T-helper 17 cell (primary cell): ENCODE measurements at places on chromosomes 13 and 19. TPM values are rescaled to one million over a fixed set of nuclear protein-coding genes. Genes with fewer than 3 reads are reported as not detected.

DNA sequence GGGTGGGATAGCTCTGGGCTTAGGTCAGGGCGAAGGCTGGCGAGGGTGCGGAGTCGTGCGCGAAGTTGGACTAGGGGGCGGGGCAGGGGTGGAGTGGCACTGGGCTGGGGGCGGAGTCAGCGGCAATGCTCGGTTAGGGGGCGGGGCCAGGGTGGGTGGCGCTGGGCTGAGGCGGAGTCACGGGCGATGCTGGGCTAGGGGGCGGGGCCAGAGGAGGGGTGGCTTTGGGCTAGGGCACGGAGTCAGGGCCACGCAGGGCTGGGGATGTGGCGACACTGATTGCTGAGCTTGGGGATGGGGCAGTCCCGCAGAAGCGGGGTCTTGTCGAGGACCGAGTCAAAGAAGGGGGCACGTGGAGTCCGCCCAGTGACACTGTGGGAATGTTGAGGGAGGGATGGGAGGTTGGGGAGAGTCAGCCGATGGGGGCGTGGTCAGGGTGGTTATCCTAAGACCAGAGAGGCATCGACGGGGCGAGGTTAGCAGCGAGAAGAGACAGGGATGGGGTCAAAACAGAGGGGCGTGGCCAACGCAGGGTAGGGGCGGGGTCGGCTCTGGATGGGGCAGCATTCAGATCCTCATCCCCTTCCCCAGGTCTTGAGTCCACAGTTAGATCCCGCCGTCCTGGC, 8.7 kb downstream of the HOMER3 start:
- DNase-seq = peak; percentile 85

GRCh38 chr13:39224671-39225240, 186.5 kb downstream of the NHLRC3 start:
- DNase-seq = no peak

Gene LMO7
- total RNA-seq = 12.3 TPM

Gene CACNA1A
- 0.77 TPM for total RNA-seq

DNA sequence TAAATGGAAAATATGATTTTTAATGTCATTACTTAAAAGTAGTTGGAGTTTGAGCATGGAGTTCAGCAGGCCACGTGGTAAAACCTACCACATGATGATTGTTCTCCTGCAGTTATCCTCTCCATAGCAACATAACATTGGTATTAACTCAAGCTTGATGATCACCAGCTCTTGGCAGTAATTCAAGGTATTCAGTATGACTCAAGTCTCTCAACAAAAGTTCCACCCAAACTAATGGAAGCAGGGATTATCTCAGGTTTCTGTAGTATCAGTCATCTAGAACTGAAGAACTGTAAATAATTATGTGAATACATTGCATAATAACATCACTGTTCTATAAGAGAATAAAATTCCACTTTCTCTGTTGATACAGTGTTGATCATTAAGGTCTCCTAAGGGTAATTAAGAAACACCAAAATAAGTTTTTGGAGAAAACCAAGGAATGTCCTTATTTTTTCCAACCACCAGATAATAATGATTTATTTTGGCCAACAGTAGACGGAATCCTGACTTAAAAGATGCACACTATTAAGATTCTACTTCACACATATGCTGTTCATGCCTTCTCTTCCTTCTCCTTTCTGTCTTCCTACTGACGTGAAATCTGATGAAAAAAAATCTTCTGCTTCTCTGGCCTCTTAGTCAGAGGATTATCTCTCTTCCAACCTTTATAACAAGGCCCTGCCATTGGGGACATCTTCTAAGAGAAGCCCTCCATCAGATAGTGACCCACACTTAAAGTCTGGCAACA, 1092.3 kb downstream of the EFNB2 start:
- DNase-seq = no peak

GRCh38 chr13:40581277-40581579, 85.2 kb downstream of the FOXO1 start:
- no peak for DNase-seq

DNA sequence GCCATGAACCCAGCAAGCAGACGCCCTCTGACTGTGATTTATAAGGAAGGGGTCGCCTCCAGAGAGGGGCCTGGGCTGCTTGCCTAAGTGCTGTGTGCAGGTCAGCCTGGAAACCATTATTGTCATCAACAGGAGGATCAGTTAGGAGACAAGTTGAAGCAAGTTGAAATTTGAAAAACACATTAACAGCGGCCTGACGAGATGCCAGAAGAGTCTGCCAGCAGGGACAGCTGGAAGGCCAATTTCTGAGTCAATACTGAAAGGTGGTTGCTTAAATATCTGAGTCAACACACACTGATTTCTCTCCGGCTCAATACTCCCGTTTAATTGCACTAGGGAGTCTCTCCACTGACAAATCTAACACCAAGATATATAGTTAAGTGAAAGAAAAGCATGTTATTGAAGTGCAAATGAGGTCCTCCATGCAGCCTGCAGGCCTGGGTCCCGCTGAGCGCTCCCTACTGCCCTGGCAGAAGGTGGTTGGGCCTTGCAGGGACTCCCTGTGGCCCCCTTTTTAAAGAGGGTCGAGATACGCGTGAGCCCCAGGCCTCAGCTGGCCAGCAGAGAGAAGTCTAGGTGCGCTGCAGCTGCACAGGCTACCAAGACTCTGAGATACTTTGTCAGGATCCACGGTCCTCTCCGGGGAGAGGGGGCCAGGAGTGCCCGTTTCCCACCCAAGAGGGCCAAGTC, 91.1 kb downstream of the RNASEH2B start:
- no peak for DNase-seq

DNA sequence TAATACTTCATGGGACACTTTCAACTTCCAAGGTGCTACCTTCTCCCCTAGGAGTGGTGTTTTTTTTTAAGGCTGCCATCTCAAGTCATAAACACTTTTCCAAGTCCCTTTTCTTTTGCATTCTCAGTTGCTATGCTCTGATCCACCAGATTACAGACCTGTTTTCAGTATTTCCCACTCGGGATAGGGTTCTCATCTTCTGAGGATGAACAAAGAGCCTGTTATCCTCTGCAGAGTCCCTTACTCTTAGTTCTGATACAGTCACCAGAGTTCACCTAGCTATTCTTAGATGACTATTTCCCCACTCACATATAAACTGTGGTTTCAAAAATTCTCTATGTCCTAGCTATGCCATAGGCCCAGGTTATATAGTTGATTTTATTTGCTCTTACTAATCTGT, 15.9 kb downstream of the ZDHHC20 start:
- no peak for DNase-seq

DNA sequence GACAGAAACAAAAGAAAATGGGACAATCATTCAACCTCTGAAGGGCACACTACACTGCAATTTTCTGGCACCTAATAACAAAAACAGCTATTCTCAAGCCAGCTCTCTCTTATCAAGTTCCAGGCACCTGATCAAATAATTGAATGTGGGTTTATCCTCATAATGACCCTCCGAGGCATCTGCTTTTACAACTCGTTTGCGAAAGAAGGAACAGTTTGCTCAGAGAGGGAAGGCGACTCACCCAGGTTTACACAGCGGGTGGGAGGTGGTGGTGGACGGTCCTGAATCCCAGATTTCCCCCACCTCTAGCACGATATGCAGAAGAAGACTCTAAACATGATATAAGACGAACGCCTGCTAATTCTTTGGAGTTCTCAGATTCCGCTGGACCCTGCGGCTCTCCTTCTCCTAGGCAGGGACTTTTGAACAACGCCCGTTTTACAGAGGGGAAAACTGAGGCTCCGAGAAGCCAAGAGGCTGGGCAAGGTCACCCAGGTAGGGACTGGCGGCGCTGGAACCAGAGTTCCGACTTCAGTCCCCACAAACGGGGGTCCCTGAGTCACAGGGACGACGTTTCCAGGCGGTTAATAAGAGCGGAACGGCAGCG, 641 bp downstream of the SGTA start:
- DNase-seq = no peak

Gene PCDH20
- not detected for total RNA-seq

DNA sequence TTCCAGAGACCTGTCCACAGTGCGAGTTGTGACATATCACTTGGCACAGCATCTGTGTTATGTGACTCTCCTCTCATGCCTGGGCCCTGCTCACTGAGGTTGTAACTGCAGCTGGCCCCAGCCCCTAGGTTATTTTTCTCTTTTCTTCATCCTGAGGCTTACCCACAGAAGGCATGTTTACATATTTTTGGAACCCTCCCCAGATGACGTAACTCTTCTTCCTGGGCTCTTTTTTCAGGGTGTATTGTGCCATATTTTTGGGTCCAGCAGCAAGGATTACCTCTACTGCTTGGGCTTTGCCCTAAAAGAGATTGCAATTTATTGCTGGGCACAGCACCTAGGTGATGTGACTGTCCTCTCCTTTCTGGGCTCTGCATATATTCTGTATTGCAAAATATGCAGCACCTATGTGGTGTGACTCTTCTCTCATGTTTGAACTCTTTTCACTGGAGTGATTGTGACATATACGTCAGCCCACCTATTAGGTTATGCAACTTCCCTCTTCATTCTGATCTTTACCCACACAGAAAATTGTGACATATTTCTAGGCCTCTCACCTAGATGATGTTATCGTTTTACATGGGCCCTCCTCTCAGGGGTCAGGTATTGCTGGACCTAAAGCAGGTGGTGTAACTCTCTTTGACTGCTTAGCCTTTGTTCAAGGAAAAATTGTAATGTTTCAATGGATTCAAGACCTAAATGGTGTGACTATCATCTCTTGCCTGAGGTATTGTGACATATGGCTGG, 64.5 kb upstream of the ZNF724 start:
- DNase-seq = no peak

GRCh38 chr19:53467485-53468262, at the start of gene ZNF813:
ZNF813 (plus strand) TSS chr19:53467733; CDS start chr19:53483823, 16,090 bp downstream.
- peak; percentile 87 for DNase-seq

GRCh38 chr19:48330012-48330681, 4.8 kb downstream of the EMP3 start:
- peak; percentile 71 for DNase-seq

DNA sequence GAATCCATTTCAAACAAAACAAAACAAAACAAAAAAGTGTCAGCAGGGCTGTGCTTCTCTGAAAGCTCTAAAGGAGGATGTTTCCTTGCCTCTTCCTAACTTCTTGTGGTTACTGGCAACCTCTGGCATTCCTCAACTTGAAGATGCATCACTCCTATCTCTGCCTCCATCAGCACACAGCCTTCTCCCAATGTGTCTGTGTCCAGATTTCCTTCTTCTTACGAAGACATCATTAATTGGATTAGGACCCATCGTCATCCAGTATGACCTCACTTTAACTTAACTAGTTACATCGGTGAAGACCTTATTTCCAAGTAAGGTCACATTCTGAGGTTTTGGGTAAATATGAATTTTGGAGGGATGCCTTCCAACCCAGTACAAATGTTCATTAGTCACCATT, 33.8 kb upstream of the GTF2F2 start:
- no peak for DNase-seq

- DNase-seq = no peak
Observed at GRCh38 chr19:47036097-47036651, 12.2 kb downstream of the TMEM160 start.

Gene HIF3A
- total RNA-seq = not detected

DNA sequence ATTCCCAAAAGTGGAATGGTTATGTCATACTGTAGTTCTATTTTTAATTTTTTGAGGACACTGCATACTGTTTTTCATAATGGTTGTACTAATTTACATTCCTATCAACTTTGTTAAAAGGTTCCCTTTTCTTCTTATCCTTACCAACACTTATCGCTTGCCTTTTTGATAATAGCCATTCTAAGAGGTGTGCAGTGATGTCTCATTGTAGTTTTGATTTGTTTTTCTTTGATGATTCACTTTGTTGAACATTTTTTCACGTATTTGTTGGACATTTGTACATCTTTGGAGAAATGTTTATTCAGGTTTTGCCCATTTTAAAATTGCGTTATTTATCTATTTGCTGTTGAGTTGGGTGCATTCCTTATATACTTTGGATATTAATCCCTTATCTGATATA, 188.8 kb upstream of the SPRY2 start:
- DNase-seq = no peak

Gene LRRC63
- 0.39 TPM for total RNA-seq

DNA sequence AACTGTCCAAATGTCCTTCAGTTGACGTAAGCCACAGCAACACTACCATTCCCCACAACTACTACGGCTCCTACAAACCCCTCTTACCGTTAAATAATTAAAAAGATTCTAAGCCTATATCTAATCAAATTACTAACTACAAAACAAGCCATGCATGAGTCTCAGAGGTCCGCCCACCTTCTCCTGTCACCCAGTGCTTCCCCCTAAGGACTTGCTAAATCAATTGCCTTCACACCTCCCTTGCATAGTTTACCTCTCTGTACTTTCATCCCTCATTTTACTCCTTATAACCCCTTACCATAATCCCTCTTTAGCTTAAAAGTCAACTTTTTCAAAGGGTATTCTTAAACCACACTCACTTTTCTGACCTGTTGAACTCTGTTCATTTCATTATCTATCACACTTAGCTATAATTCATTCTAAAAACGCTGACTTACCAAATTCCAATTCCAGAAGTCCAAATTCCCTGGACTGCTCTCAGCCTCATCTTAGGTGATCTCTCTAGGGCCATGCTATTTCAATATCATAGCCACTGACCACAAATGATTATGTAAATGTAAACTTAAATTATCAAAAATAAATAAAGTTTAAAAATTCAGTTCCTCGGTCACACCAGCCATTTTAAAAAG, 187.8 kb downstream of the DIAPH3 start:
- no peak for DNase-seq

DNA sequence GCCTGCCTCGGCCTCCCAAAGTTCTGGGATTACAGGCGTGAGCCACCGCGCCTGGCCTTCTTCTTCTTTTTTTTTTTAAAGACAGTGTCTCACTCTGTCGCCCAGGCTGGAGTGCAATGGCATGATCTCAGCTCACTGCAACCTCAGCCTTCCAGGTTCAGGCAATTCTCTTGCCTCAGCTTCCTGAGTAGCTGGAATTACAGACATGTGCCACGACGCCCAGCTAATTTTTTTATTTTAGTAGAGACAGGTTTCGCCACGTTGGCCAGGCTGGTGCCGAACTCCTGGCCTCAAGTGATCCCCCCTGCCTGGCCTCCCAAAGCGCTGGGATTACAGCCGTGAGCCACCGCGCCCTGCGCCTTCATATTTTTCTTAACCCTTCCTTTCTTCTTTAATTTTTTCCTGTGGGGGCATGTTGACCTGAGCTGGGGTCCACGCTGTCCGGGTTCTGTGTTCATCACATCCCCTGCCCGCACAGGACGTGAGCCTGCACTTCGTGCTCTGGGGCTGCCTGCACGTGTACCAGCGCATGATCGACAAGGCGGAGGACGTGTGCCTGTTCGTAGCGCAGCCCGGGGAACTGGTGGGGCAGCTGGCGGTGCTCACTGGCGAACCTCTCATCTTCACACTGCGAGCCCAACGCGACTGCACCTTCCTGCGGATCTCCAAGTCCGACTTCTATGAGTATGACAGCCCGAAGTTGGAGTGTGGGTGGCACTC, 14.1 kb downstream of the PNPLA6 start:
- no peak for DNase-seq

DNA sequence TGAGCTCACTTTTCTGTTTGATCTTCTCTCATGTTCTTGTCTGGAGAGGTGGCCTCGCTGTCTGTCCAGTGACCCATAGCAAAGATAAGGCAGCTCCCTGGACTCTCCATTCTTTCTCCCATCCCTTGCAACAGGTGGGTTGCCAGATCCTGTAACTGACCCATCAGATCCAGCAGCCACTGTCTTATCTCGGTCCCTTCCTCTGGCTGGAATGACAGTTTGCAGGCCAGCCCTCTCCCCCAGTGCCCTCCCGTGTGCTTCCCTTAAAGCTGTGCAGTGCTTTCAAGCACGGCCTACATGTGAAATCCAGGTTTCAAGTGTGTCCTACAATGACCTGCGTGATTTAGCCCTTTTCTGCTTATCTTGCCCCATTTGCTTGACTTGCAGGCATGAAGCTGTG, 3.7 kb downstream of the GTF3A start:
- DNase-seq = no peak
